ENCODE measurements at places on chromosomes 5 and 9.

DNA sequence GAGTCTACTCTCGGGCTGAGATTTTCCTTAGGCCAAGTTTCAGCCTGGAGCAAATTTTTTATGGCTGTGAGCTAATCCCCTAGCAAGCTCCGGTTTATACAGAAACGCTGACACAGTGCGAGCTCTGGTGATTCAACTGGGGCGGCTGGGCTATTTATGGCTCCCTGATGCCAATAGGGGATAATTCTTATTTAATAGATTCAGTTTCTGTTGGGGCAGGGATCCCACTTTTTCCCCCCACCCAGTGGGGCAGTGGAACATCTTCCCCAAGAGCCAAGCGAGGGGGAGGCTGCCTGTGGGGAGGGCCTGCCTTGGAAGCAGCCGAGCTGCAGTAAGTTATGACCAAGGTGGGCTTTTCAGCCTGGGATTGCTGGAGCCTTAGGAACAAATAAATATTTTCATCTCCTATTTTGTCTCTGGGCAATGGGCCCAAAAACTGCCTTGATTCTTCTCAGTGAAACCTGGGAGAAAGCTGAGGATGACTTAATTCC lies 129.1 kb downstream of the MACROH2A1 start:
- no peak for DNase-seq

GRCh38 chr5:59759600-59760351 lies 133.8 kb downstream of the PDE4D start:
- DNase-seq = peak; percentile 41

DNA sequence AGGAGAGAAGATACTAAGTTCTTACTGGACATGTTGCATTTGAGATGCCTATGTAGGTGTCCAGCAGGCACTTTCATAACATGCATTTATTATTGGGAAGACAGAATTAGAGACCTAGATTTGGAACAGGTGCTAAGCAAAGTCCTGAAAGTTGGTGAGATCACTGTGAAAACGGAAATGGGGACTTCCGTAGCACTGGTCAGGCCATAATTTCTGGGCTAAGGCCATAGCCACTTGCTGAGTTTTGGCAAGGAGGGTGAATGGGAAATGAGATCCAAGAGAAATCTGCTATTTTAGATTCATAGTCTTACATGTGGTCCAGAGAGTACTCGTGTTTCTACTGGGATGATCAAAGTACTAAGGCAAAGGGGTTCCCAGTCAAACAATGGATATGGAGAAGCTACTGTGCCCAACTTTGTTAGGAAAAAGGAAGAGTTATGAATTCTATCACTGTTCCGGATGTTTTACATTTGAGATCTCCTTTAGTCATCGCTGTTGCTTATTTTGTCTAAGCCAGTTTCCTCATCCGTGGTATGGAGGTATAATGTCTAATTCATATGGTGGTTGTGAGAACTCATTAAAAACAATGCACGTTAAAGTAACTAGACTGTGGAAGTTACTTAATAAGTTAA lies 33.4 kb downstream of the TEK start:
- no peak for DNase-seq

- no peak for DNase-seq
Measured at GRCh38 chr5:88836195-88836838, 46.7 kb downstream of the MEF2C start.

DNA sequence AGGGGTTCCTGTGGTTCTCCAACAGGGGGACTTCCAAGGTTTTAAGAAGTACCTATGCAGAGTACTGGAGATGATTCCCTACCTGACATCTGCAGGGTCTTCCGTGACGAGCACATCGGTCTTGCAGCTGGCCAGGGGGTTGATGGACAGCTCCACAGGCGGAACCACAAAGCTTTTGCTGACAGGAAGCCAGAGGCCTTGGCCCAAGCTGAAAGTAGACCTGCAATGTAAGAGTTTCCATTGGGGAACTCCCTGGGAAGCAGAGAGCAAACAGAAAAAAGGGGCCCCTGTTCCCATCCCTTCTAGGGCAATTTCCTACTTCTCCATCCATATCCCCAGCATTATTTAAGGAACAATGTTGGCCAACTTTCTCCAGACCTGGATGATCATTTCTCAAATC lies 288.0 kb downstream of the TRIM32 start:
- DNase-seq = no peak

- peak; percentile 41 for DNase-seq
Measured at GRCh38 chr5:64497386-64497785, 8.4 kb upstream of the RGS7BP start.

DNA sequence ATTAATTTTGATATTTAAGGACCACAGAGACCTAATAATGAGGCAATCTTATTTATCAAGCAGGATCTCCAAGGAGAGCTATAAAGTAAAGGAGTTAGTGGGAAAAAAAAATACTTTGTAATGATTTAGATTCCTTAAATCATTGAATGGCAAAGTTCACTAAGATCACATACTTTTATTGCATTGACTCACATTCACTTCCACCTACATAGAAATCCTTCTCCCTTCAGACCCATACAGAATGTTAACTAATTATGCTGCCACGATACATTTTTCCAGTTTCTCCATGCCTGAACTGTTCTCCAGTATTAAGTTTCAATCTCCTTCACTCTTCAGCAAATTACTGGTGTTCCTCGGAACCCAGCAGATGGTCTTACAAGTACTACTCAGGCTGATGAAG lies 388.7 kb downstream of the EFNA5 start:
- no peak for DNase-seq

- DNase-seq = no peak
Measured at GRCh38 chr9:99438596-99438995, 216.5 kb downstream of the SEC61B start.

DNA sequence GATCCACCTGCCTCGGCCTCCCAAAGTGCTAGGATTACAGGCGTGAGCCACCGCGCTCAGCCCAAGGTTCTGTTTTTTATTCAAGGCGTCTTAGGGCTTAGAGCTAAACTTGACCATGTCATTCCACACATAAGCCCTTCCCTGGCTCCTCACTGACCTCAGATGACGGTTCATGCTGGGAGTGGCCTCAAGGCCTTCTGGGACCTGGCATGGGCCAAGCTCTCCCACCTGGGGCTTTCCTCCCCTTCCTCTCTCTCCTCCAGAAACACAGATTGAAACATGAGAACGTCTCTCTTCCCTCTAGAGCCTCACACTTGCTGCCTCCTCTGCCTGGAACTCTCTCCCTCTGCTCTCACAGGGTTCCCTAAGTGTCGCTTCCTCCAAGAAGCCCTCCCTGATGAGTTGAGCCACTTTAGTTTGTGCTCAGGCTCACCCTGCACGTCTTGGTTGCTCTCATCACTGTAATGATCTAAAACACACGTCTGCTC lies 155.6 kb upstream of the IER5L start:
- DNase-seq = peak; percentile 76

GRCh38 chr5:52867809-52868208 lies 80.1 kb downstream of the ITGA1 start:
- no peak for DNase-seq

DNA sequence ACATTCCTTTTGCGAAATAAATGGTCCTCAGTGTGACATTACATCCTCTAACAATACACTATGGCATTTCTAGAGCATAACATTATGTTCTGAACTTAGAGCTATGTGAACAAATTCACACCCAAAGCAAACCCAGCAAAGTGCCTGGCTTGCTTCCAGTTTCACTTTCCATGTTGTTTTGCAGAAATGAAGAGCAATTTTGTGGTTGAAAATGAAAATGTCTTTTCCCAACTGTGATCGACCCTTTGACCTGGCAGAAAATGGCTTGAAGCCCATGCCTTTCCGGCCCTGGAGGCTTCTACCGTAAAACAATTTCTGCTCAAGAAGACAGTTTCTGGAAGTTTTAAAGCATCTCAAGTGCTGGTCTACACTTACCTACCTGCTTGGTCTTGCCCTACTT lies 344.7 kb upstream of the RGMB start:
- DNase-seq = no peak

GRCh38 chr5:151571270-151572173 lies 19.6 kb downstream of the FAT2 start:
- DNase-seq = peak; percentile 14

- no peak for DNase-seq
Measured at GRCh38 chr9:126503333-126504085, 110.2 kb upstream of the LMX1B start.

DNA sequence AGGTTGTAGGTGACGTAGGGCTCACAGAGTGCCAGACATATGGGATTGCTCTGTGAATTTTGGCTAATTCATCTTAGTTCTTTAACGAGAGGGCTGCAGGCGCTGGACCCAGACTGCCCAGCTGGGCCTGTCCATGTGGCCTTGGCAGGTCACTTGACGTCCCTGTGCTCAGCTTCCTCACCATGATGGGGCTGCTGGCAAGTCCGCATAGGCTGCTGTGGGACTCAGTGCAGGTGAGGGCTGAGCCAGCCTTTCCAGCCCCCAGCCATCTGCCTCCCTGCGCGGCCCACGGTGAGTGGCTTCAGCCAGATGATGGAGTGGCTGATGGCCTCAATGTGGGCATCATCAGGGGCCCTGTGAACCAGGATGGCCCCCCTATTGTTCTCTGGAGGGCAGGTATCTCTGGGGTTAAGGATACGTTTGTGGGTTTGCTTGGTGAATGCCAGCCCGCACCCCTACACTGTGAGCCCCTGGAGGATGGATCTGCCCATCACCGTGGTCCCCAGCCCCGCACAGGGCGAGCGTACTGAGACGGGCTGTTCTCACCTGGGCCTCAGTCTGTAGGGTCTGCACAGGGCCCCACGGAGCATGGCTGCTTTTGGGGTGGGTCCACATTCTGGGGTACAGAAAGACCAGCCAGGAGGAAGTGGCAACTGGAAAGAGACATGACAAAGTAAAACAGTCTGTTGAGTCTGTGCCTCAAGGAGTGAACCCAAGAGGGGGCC lies 3.7 kb downstream of the CARD19 start:
- DNase-seq = no peak

- DNase-seq = no peak
Measured at GRCh38 chr9:114480746-114481435, 24.4 kb downstream of the WHRN start.

All from GM23338 (cell line).